Effector CD4-positive, alpha-beta T cell (primary cell): ENCODE measurements at places on chromosomes 16 and 17.

- DNase-seq, result peak; percentile 71
Measured at GRCh38 chr17:36591434-36592315, at the start of gene DHRS11. Gene DHRS11 (plus strand): TSS chr17:36591879. CDS start chr17:36592010, 131 bp downstream.

DNA sequence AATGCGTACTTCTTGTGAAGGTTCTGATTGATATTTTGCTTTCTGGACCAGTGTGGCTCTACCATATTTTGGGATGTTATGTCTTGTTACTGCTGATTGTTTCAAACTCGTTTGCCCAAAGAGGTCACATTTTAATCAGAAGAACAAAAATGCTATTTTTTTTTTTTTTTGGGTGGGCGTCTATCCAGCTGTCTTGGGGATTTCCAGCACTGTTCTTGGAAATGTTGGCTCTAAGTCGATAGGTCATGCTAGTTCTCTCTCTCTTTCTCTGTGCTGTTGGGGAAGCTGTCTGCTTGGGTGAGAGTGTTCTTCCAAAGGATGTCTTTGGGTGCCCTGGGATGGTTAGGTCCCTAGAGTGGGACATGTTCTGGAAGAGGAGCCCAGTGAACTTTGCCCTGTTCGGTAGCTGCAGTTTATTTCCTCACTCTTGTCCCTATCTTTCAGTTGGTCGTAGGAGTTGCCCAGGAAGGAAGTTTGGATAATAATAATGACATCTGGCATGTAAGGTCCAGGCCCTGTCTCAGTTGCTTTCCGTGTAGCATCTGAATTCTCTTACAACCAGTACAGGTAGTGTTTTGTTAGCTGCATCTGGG lies 2.9 kb downstream of the IRF8 start:
- no peak for DNase-seq

- DNase-seq, result no peak
Measured at GRCh38 chr17:67528751-67529436, 151.8 kb downstream of the PITPNC1 start.

GRCh38 chr17:74920642-74921025 lies 2.4 kb downstream of the USH1G start:
- DNase-seq, result no peak

DNA sequence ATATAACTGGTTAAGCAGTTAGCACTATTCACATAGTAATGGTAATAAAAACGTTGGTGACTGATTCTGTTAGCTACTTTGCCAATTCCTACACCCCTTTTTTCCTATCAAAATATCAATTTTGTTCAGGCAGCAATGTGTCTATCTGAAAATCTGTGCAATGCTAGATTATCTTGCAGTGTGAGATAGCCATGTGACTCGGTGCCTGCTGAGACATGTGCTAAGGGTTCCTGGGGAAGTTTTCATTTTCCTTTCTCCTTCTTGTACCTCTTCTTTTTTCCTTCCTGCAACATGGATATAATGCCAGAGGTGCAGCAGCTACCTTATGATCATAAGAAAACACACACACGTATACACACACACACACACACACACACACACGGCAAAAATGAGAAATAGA lies 100.5 kb upstream of the SHISA6 start:
- DNase-seq, result no peak
